Lung (tissue), 17 donors: ENCODE measurements at places on chromosomes 16 and 17. TPM values are rescaled to one million over a fixed set of nuclear protein-coding genes. Genes with fewer than 3 reads are reported as not detected.

DNA sequence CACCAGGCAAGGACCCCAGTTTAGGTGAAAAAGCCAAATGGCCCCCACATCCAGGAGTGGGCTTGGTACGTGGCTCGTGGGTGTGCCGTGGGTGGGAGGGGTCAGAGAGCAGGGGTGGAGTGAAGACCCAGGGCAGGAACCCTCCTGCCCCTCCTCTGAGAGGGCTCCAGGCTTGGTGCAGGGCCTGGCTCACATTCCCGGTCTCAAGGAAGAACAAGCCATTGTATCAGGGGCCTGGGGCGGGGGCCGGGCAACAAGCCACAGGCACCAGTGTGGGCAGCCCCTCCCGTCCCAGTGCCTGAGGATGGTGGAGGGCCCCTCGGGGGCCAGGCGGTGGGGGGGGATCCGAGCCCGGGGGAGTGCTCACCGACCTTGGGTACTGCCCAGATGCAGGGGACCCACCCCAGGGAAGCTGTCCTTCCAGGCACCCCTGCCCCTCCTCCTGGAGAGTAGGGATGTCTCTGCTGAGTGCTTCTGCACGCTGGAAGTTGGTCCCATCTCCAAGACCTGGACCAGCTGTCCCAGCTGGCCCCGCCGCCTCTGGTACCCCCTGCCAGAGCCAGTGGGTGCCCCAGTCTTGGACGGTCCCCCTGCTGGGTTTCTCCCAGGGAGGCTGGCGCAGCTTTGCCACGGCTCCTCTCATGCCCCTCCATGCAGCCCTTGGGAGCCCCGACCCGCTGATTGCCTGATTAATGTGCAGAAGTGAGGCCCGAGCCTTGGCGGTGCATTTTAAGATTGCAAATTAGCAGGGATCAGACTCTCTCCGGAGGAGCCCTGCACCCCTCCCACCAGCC, 83.7 kb downstream of the RTN4RL1 start:
- no peak overlapping the region for H3K27ac ChIP-seq
- H3K36me3 ChIP-seq = no peaks in the 10 kb centered on the region
- no peak overlapping the region for H3K4me3 ChIP-seq
- no peaks in the 10 kb centered on the region for H3K27me3 ChIP-seq
- no peak for DNase-seq

GRCh38 chr16:56113223-56113622, 78.1 kb upstream of the GNAO1 start:
- no peaks in the 10 kb centered on the region for H3K4me1 ChIP-seq
- no peaks in the 10 kb centered on the region for H3K36me3 ChIP-seq
- no peaks in the 10 kb centered on the region for H3K27me3 ChIP-seq
- no peak overlapping the region for H3K4me3 ChIP-seq

DNA sequence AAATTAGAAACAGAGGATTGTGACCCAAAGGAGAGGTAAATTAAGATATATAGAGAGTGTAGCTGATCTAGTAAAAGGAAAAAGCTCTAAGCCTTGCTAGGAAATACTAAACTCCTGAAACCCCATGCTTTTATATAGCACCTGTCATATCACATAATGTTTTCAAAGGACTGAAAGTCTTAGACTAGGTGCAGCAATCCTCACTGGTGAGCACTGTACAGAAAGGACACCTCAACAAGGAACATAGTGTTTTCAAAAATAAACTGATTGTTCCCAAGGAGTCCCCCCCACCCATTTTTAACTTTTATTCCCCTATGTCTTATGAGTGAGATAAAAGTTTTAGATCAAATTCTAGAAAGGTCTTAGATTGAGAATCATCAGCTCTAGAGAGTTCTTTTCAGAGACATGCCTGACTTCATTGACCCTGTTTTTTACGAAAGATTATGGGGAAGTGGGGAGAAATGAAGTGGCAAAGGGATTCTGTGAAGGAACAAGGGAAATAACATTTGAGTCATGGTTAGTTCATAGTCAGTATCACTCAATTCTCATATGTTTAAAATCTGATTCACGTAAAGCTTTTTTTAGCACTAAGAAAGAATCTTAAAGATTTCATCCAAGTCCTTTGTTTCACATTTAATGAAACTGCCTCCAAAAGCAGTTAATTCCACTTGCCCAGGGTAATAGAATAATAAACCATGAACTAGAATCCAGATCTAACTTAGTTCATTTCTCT, 166.4 kb downstream of the CYB561 start:
- H3K36me3 ChIP-seq = no peaks in the 10 kb centered on the region
- no peak overlapping the region for H3K4me3 ChIP-seq
- H3K4me1 ChIP-seq = peaks cover 6% of the 10 kb centered on the region
- no peaks in the 10 kb centered on the region for H3K27me3 ChIP-seq

The C16orf89 gene
- 356 TPM for polyA plus RNA-seq

The SLC2A4 gene
- polyA plus RNA-seq = 1.3 TPM

The CACNG1 gene
- 0.08 TPM for polyA plus RNA-seq
